ENCODE measurements at places on chromosomes 3 and 15. TPM values are rescaled to one million over a fixed set of nuclear protein-coding genes. Genes with fewer than 3 reads are reported as not detected.

Gene SUSD5
- not detected for total RNA-seq

Gene GNAT1
- not detected for total RNA-seq

Gene PRR20G
- total RNA-seq = not detected

Gene CA12
- 0.32 TPM for total RNA-seq

Gene SCN5A
- 0.39 TPM for total RNA-seq

Gene ROBO2
- not detected for total RNA-seq

Gene TNIK
- total RNA-seq = 34.2 TPM

Gene PAK6
- total RNA-seq = 0.53 TPM

Gene SPINK8
- total RNA-seq = not detected

Gene POLG
- total RNA-seq = 63.2 TPM

Gene LCTL
- not detected for total RNA-seq

Gene RPLP1
- total RNA-seq = 1,576 TPM

Gene NOX5
- total RNA-seq = not detected

Gene TNFAIP8L3
- not detected for total RNA-seq

Gene LMAN1L
- not detected for total RNA-seq

Gene GRAMD2A
- total RNA-seq = not detected

Gene OR5H2
- not detected for total RNA-seq

Gene ATP13A5
- total RNA-seq = not detected

Gene CFAP91
- total RNA-seq = 0.25 TPM

Gene CSPG4
- total RNA-seq = not detected

Gene HIGD2B
- total RNA-seq = not detected

Gene SAMD7
- total RNA-seq = not detected

Gene SOX14
- total RNA-seq = not detected

Gene CCK
- total RNA-seq = not detected

Gene FRG2C
- total RNA-seq = not detected

Gene COL6A6
- not detected for total RNA-seq

Gene CEMIP
- total RNA-seq = not detected

Gene RPUSD2
- total RNA-seq = 11.0 TPM

Gene GPR15
- 1.3 TPM for total RNA-seq

Gene DAPK2
- 1.3 TPM for total RNA-seq

Gene ZPLD1
- total RNA-seq = not detected

Gene PCOLCE2
- 0.39 TPM for total RNA-seq

Gene ALDH1L1
- total RNA-seq = 0.18 TPM

Gene GOLGA6A
- total RNA-seq = not detected

Gene SCAMP5
- total RNA-seq = 3.9 TPM

Gene SEMA7A
- total RNA-seq = 57.3 TPM

Gene CTDSPL
- total RNA-seq = 5.3 TPM

Gene DENND4A
- total RNA-seq = 43.5 TPM

Gene CPN2
- total RNA-seq = not detected

Gene IGSF11
- total RNA-seq = 0.09 TPM

Gene C3orf20
- total RNA-seq = not detected

Gene ZNF502
- total RNA-seq = 2.4 TPM

Gene MAP1A
- total RNA-seq = 1.3 TPM

Gene DPPA4
- 1.5 TPM for total RNA-seq

Measured in activated CD4-positive, alpha-beta T cell treated with anti-CD3 and anti-CD28 coated beads for 36 hours (primary cell).